ENCODE measurements at places on chromosomes 5 and 9.

- DNase-seq, result no peak
These were observed 191.5 kb downstream of the TTLL11 start for GRCh38 chr9:121901616-121902015.

- DNase-seq, result no peak
These were observed 510.5 kb downstream of the RAB3C start for GRCh38 chr5:59093329-59093728.

GRCh38 chr5:40700116-40700782 lies 20.5 kb downstream of the PTGER4 start:
- no peak for DNase-seq

GRCh38 chr9:80842389-80842788 lies 847.0 kb downstream of the TLE1 start:
- DNase-seq, result peak; percentile 13

DNA sequence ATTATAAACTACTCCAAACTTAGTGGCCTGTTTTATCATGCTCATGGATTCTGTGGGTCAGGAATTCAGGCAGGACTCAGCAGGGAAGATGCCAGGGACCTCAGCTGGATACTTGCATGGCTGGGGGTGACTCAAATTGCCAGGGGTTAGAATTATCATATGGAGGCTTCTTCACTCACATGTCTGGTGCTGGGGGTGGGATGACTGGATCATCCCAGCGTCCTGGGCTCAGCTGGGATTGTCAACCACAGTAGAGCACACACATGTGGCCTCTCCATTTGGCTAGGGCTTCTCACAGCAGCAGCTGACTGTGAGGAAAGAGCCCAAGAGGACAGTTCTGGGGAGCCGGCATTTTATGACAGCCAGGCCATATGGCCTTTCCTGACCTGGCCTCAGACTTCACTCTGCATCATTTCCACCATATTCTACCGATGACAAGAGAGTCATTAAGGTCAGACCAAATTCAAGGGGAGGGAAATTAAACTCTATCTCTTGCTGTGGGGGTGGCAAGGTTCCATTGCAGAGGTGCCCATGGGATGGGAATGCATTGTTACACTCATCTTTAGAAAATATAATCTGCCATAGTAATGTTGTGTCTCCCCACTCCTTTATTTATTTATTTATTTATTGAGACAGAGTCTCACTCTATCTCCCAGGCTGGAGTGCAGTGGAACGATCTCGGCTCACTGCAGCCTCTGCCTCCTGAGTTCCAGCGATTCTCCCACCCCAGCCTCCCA lies 5.2 kb upstream of the GRK6 start:
- DNase-seq, result no peak

DNA sequence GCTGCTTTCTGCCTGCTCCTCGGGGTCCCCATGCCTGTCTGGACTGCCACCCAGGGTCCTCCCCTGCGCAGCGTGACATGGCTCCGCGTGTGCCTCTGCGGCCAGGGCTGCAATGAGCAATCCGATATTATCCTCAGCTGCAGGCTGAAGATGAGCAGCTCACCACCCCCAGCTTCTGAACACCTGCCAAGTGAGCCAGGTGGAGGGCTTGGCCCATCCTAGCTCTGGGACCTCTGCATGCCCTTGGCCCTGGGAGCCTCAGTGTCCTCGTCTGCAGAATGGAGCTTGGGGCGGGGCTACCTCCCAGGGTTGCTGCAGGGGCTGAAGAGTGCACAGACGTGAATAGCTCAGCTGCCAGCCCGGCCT lies 4.1 kb upstream of the MYMK start:
- no peak for DNase-seq

- DNase-seq, result no peak
These were observed 224.2 kb downstream of the SNX18 start for GRCh38 chr5:54741711-54742110.

GRCh38 chr5:88732181-88732633 lies 150.8 kb downstream of the MEF2C start:
- DNase-seq, result peak; percentile 46

- DNase-seq, result no peak
These were observed 450.9 kb downstream of the CCDC171 start for GRCh38 chr9:16003785-16004184.

DNA sequence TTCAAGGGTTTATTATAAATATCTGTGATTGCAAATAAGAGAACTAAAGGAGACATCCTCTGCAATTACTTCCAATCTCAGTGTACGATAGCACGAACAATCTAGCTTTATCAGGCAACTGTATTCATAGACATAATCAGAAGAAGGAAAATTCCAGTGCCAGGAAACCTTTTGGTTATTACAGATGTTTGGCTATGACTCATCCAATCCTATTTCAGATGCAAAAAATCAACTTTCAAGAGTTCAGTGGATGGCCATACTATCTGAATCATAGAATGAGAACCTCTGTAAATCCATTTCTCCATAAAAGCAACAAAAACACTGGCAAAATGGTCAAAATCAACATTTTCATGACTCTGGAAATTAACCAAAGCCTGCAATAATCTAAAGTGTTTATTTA lies 37.9 kb downstream of the GAS1 start:
- DNase-seq, result peak; percentile 11

DNA sequence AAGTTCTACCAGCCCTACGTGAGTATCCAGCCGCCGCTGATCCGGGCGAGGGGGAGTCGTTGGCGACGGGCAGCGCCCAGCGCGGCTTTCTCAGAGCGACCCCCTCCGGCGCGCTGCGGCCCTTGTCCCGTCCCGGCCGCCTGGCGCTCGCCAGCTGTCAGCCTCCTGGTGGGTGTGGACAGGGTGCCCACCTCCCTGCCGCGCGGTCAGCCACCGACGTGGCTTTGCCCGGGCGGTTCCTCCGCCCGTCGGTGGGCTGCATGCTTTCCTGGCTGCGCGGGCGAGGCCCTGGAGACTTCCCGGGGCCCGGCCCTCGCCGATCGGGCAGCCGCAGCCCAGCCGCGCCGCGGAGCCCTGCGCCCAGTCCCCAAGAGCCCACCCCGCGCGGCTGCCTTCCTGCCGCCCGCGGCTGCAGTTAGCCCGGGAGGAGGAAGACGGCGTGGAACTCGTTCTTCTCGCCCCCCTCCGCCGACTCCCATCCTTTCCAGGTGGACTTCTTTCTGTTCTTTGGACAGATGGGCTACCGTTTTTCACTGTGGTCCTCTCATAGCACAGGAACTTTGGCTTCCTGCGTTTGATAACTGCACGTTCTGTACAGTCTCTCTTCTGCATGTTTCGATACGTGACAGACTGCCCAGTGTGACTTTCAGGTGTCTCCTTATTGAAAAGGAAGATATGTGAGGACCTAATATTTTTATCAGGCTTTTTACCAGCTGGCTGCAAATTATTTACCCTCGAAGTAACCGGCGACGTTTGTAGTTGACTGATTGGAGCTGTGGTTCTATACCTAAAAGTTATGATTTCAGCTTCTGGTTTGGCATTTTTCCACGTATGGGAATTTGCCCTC lies 577 bp downstream of the AP3S1 start:
- no peak for DNase-seq

DNA sequence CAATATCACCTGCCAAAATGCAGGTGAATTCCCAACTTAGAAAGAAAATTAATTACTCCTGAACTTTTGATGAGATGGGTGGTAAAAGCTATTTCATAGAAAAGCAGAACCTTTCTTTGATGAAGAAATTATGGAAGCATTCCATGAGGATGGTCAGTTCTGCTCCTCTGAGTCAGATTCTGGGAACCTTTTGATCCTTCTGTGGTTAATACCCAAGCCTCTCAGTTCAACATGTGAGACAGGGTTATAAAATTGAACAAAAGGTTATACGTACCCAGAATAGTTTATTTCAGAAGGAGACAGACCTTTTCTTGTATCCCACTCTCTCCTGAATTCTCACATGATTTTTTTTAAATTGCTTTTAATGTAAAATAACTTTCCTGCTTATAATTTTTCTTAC lies 767.6 kb upstream of the ADAMTS16 start:
- DNase-seq, result no peak

DNA sequence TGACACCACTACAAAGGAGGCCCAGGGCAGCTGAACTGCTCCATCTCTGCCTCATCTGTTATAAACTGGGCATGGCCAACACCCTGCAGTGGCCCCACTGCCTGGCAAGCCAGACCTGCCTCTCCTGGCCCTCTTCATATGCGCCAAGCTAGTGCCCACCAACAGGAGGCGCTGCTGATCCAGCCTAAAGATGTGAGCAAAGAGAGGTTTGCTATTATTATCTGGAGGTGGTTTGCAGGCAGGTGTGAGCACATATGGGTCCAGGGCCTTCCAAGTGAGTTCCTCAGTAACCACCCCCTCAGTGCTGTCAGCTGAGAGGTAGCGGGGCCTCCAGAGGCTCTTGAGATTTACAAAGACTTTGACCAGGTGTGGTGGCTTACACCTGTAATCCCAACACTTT lies 232.2 kb downstream of the SYK start:
- no peak for DNase-seq

DNA sequence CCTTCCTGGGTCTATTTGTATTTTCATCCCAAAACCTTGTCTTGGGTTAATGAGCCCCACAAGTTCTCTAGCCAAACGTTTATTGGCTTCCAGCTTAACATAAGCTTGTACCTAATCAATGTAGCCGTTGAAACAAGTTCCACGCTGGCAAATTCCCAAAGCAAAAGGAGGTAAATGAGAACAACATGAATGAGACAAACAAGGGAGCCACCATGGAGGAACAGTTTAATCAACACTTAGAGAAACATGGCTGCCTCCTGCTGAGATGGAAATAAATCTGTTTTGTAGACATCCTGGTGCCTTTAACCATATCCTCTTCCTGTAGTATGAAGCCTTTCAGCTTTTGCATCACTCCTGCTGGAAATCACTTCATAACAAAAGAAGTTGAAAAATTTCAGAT lies 166.6 kb upstream of the NFIB start:
- no peak for DNase-seq

DNA sequence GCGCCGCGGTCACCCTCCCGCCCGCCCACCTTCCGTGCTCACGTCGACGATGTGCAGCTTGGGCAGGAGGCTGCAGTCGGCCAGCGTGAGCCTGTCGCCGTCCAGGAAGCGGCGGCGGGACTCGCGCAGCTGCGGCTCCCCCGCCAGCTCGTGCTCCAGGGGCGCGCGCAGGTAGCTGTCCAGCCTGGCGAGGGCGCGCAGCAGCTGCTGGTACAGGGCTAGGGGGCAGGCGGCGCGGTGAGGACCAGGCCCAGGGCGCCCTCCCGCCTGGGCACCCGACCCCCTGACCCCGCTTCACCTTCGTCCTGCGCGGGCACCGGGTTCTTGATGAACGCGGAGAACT lies 1.5 kb downstream of the CLIC3 start:
- DNase-seq, result no peak

- no peak for DNase-seq
These were observed 10.4 kb upstream of the ZBTB43 start for GRCh38 chr9:126794441-126794840.

All from umbilical cord (tissue), 2 donors.